Astrocyte of the spinal cord (primary cell): ENCODE measurements at places on chromosomes 4 and X.
A peak's percentile ranks its signal among the peaks of the same experiment; 100 is the strongest.

DNA sequence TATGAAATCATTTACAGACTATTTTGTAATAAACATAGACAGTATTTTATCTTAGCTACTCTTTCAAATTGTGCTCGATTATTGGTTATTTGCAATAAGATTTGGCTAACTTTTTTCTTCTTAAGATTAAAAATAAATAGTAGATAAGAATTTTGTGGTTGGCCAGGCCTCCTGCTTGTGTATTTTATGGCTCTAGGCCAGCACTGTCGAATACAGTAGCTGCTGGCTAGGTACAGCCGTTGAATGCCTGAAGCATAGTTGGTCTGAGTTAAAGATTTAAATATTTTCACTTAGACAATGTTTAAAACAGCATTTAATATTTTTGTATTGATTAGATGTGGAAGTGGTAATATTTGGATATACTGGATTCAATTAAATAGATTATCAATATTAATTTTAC lies 481.0 kb downstream of the SPRY1 start:
- peak; percentile 45 for DNase-seq

DNA sequence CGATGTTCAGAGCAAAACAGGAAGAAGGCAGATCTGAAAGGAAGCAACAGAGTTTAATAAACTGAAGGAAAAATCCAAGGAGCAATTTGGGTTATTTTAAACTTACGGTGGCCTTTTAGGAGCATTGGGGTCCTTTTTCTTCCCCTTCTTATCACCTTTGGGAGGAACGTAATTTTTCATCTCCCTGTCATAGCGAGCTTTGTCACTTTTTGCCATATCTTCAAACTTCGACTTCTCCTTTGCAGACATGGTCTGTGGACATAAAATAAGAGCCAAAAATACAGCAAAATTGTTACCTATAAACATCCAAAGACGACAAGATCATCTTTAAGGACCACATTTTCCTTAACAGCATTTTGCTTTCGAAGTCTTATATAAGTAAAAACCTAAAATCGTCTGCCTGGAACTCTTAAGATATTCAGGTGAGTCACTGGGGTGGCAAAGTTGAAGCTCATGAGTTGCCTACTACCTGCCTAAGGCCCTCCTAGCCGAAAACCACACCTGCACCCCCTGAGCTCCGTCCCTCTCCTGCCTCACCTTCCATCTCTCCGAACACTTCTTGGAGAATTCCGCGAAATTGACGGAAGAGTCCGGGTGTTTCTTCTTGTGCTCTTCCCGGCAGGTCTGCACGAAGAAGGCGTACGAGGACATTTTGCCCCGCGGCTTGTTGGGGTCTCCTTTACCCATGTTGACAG lies 1.0 kb downstream of the HMGB2 start:
- DNase-seq: no peak

- DNase-seq: no peak
These were observed 276.3 kb downstream of the DCTD start for GRCh38 chr4:182640932-182641331.

DNA sequence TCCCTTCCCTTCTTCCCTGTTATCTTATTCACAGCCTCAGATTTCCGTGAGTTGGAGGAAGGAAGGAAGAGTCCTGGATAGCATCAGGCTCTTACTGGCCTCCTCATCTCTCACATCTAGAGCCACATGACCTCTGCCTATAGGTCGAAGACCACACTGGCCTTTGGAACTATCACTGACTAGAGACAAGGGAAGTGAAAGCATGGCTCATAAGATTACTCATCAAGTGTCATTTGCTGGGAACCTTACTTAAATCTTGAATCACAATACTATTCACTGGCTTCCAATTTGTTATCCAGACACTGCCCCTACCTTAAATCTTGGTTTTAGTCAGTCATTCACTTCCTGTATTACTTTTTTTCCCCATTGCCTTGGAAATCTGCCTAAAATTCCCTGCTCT lies 61.6 kb upstream of the MTMR8 start:
- DNase-seq: no peak

DNA sequence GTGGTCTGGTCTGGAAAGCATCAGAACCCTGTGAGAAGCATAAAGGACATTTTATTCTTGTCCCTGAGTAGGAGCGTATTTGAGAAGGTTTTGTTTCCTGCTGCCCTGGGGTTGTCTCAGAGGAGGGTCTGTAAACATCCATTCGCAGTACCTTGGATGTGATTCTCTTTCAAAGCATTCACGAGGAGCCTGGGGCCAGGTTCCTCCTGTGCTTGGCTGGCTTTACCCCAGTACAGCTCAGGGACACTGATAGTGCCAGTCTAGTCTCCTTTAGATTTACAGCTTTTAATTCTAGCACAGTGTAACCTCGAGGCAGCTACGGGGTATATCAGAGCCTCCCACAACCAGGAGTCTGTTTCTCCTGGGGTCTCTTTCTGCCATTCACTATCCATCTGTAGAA lies 2.7 kb downstream of the CLRN2 start:
- no peak for DNase-seq

DNA sequence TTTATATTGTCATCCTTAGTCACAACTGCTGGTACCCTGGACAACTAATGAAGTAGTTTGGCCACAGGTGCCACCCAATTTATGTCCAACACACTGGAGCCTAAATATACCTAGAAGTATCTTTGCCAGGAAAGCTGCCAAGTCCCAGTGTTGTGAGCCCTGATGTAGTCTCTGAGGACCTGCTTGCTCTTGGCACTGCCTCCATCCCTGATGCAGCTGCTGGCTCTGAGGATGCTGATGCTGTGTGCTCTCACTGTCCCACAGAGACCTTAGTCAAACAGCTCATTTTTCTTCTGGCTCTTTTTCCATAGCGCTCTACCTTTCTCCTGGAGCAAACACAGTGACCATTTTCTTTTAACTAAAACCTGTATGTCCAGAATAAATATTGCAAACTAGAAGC lies 1535.4 kb upstream of the ADGRL3 start:
- no peak for DNase-seq

GRCh38 chrX:109873574-109873973 lies 129.3 kb upstream of the TMEM164 start:
- DNase-seq: no peak

GRCh38 chr4:66769441-66769840 lies 775.9 kb downstream of the CENPC start:
- DNase-seq: no peak

DNA sequence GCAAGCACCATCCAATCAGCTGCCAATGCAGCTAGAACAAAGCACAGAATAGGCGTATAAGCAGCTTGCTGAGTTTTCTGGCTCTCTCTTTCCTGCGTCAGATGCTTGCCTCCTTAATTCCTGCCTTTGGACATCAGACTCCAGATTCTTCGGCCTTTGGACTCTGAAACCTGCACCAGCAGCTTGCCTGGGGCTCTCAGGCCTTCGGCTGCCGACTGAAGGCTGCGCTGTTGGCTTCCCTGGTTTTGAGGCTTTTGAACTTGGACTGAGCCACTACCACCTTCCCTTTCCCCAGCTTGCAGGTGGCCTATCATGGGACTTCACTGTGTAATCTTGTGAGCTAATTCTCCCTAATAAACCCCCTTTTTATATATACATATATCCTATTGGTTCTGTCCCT lies 6.1 kb downstream of the TMEM192 start:
- DNase-seq: no peak

DNA sequence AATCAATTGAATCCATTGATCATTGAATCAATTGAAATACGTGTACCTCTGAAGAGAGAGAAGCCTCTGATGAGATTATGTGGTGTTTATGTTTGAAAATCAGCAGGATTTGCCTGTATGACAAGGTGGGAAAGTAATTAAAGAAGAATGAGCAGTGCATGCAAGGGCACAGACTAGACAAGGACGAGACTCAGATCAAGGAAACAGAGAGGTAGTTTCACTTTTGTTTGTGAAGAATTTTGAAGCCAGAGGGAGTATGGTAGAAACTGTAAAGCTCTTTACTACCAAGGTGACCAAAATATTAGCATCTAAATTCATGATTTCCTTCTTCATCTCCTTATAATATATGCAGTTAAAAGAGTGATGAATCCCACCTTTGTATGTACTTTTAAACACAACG lies 1830.0 kb upstream of the IGFBP7 start:
- DNase-seq: no peak

DNA sequence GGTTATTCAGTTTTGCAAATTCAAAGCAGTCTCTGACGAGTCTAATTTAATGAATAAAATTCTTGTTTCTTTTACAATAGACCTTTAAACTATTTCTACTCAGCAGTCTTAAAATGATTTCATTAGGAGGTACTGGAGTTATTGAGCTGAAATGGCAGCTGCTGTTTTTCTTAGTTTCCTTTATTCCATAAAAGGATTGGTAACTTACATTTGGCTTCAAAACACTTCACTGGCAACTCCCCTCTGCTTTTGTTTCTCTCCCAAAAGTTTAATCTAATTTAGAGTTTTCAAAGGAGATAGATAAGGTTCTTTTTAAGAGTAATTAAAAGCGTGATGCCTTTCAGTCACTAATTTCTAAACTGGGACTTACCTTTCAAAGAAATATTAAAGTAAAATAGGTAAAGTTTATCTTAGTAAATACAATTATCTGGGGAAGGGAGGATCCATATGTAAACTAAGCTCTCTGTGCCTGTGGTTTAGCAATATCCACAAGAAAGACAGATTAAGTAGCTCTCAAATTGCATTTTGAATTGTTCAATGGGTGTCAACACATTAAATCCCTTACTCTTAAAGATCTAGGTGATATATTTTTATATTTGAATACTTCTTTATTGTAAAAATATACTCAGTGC lies 17.1 kb upstream of the PCDH10 start:
- no peak for DNase-seq

- no peak for DNase-seq
These were observed 2.7 kb downstream of the TMEM165 start for GRCh38 chr4:55398461-55398860.

GRCh38 chr4:86054286-86055032 lies 305.4 kb downstream of the MAPK10 start:
- DNase-seq: no peak
